ENCODE measurements at places on chromosomes 11 and 22.
A peak's percentile ranks its signal among the peaks of the same experiment; 100 is the strongest.

DNA sequence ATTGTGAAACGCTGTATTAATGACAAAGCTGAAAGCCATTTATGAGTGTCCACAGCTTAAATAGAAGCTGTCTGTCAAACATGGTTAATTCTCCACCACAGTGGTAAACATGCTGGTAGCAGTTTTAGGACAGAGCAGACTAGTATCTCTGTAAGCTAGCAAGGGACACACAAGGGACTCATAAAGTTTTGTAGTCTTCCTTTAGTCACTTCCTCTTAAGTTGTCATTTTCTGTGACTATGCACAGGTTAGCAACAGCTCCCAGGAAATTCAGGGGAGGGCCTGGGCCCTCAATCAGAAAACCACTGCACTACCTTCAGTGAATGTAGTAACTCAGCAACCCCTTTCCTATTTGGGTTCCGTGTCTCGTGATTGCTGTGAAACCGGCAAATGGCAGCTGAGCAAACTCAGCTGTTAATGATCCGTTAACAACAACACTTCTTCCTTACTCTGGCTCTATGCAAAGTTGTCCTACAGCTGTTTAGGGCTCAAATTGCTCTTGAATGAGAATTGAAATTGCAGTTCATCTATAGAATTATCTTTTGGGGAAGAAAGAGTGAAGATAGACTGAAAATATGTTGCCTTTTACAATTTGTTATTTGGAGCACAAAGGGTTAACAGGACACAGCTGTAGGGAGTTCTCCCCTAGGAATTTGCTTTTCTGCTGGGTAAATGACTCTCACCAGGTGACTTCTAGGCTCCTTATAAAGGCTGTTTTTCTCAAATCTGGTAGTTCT lies at the start of gene MMP26:
MMP26 (plus strand) TSS at position 731 of the 736 bp plus-strand sequence.
- DNase-seq = peak; percentile 95

- no peak for DNase-seq
Measured at GRCh38 chr11:7548659-7549274, 35.0 kb downstream of the PPFIBP2 start.

DNA sequence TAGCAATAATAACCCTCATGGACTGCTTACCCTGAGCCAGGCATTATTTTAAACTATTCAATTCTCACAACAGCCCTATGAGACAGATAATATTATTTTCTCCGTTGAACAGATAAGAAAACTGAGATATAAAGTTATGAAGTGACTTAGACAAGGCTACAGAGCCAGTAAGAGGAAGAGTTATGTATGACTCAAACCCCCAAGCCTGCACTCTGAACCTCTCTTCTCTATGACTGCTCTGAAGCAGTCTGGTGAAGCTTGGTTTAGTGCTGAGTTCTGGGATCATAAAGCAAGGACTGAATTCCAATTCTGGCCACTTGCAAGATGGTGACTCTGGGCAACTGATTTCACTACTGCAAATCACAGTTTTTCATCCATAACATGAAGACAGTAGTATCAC lies 34.5 kb downstream of the TNKS1BP1 start:
- DNase-seq = no peak

- DNase-seq = no peak
Measured at GRCh38 chr11:60389279-60389910, 6.9 kb upstream of the MS4A14 start.

DNA sequence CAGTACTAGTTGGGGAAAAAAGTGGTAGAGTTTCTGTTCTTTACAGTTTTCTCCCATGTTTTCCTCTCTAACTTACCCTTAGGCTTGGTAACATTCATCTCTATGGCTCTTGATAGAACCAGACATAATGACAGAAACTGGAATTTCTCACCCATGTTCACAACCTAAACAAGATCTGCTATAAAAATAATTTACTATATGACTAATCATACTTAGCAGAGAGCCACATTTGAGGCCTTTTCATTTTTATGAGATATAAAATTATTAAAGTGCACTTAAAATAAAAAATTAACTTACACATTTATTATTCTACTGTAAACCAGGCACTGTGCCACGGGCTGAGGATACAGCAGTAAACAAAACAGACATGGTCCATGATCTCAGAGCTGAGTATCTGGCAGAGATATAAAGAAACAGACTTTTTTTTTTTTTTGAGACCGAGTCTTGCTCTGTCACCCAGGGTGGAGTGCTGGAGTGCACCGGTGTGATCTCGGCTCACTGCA lies 98.1 kb downstream of the GAB2 start:
- no peak for DNase-seq

DNA sequence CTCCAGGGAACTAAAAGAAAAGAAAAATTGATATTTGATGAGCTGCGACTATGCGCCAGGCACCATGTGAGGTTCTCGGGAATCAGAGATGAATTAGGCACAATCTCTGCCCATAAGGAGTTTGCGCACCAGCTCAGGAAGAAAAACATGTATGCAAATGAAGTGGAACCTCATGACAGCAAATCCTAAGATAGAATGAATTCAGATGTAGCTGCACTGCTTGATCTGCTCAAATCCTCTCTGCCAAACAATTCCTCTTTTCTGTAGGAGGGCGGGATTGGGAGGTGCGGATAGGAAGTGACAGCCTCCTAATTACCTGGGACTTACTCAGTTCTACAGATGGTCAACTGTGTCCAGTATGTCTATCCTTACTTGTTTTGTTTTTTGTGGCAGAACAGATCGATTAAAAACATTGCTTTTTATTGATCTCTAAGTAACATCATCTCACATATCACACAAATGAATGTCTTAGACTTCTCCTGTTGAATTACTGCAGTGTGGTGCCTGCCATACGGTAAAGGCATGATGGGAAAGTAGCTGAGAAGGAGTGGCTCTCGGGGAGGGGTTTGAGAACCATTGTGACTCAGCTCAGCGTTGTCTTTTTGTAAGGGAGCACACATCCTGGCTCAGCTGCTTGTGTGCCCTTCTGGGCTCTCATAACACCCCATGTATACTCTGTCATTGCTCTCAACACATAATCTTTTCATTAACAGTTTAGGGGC lies 13.9 kb downstream of the CRTAM start:
- no peak for DNase-seq

GRCh38 chr11:75918331-75918730 lies 103.3 kb downstream of the UVRAG start:
- no peak for DNase-seq

DNA sequence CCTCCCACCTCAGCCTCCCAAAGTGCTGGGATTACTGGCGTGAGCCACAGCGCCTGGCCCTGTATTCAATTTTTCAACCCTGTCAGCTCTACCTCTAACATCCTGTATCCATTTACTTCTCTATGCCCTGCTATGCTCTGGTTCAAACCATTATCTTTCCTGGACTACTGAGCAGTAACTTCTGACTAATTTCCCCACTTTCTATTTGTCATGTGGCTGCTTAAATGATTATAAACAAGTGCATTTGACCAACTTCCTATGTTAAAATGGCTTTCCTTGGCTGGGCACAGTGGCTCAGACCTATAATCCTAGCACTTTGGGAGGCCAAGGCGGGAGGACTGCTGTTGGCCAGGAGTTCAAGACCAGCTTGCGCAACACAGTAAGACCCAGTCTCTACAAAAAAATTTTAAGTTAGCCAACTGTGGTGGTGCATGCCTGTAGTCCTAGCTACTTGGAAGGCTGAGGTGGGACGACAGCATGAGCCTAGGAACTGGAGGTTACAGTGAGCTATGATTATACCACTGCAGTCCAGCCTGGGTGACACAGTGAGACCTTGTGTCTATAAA lies 2.1 kb downstream of the MED19 start:
- DNase-seq = no peak

DNA sequence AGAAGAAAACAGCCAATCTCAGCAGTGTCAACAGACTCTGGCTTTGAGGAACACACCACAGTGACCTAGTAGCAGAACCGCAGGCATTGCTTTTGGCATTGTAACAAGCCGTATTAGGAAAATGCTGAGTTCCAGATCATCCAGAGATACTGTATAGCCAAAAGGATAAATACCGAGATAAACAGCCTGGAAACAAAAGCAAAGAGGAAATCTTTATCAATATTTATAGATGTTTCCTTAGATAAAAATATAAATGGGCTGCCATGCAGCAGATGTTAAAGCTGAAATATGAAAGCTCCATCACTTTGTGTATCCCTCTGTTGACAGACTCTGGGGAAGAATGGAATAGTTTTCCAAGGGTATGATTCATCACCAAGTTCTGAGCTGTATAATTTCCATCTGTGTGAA lies 98.9 kb upstream of the TP53AIP1 start:
- DNase-seq = no peak
